Naive B cell (primary cell): ENCODE measurements at places on chromosomes 12 and 14.

- DNase-seq, result no peak
Observed at GRCh38 chr14:90599339-90599738, 202.5 kb downstream of the CALM1 start.

DNA sequence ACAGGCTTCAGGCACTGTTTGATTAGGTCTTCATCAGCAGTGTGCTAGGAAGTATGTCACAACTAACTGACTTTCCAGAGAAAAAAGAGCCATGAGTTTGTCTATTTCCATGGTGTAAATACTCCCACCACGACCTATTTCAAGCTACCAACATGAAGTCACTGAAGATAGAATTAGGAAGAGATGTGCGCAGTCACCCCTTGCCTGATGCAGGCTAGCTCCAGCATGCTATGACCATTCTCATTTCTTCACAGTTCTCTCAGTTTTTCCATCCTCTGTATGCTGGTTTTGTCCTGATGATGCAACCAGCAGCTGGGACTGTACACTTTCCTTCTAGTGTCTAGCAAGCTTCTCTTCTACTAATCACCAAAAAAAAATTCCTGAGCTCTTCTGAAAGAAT, 191.6 kb upstream of the NUDT4 start:
- no peak for DNase-seq

GRCh38 chr12:101238800-101239329, 28.8 kb upstream of the SLC5A8 start:
- no peak for DNase-seq

GRCh38 chr12:76614364-76614763, 54.8 kb upstream of the OSBPL8 start:
- DNase-seq, result no peak

- peak; percentile 30 for DNase-seq
Observed at GRCh38 chr12:11652351-11653040, 3.0 kb downstream of the ETV6 start.

DNA sequence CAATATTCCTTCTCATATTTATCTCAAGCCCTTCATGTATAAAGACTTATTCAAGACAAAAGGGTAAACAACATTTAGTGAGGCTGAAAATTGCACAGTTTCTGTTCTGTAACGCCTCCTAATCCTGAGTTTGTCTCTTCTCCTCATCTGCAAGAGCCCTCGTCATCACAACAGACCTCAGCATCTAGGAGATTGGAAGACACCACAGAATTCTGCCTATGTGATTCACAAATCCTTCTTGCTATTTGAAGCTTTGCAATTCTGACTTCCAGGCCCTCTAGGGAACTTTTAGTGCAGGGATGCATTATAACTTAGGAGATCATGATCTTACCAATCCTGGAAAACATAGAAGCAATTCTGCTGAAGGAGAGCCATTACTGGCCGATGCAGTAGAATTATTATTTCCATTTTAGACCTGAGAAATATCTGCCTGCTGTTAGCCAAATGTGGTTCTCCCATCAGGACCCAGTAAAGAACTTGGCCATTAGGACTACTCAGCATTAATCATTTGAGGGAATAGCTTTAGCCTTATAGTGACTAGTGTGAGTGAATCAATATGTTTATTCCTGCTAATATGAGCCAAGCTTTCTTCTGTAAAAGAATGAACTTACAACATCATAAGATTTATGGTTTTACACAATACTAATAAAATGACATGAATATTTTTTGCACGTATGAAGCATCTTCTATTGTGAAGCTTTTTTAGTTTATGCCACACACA, 119.5 kb downstream of the ANO4 start:
- DNase-seq, result no peak

DNA sequence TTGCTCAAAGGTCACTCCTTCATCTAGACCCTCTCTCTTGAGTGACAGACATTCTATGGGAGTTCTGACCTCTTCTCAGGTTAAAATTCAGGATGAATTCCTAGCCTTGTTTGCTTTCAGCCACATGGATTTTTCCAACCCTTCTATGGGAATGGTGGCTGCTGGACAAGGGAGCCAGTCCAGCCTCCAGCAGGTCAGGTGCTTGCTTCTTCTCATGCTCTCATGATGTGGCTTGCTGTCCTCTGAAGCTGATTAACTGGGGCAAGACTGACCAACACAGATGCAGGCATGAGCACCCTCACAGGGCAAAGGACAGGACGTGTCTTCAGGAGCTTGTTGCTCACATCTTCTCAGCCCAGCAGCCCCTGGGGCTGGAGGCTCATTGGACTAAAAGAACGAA, 97.2 kb upstream of the SLC35F4 start:
- DNase-seq, result no peak

DNA sequence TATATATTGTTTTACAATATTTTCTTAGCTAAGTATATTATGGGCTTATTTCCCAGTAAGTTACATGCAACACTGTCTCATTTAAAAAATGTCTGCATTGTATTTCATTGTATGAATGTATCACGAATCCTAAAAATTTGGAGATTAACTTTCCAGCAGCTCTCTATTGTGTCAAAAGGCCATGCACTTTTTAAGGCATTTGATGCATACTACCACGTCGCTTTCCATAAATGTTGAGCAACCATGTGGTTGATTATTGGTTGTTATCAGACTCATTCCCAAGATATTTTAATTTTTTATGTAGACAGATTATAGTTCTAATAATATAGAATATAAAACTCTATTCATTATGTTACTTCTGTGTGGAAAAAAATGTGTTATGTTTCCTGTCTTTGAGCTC, 79.9 kb downstream of the SMOC1 start:
- no peak for DNase-seq

DNA sequence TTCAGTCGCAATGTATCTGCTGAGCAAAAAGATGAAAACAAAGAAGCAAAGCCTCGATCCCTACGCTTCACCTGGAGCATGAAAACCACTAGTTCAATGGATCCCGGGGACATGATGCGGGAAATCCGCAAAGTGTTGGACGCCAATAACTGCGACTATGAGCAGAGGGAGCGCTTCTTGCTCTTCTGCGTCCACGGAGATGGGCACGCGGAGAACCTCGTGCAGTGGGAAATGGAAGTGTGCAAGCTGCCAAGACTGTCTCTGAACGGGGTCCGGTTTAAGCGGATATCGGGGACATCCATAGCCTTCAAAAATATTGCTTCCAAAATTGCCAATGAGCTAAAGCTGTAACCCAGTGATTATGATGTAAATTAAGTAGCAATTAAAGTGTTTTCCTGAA, 19.8 kb downstream of the CKB start:
- no peak for DNase-seq

DNA sequence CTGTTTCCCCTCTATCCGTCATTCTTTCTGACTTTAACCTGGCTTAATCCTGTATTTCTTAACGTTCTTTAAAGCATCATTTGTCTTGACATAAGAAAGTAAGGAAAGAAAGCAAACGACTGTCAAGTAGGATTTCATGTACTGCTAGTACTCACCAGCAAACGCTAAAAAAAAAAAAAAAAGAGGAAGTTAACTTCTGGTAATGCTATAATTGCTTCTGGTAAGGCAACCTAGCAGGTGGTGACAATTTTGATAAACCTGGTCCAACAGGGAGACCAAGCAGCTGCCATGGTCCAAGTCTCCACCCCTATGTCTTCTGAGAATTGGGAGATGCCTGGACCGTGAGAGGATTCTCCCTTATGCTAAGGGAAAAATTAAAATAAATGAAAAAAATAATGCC, 306.6 kb downstream of the DAD1 start:
- peak; percentile 36 for DNase-seq

DNA sequence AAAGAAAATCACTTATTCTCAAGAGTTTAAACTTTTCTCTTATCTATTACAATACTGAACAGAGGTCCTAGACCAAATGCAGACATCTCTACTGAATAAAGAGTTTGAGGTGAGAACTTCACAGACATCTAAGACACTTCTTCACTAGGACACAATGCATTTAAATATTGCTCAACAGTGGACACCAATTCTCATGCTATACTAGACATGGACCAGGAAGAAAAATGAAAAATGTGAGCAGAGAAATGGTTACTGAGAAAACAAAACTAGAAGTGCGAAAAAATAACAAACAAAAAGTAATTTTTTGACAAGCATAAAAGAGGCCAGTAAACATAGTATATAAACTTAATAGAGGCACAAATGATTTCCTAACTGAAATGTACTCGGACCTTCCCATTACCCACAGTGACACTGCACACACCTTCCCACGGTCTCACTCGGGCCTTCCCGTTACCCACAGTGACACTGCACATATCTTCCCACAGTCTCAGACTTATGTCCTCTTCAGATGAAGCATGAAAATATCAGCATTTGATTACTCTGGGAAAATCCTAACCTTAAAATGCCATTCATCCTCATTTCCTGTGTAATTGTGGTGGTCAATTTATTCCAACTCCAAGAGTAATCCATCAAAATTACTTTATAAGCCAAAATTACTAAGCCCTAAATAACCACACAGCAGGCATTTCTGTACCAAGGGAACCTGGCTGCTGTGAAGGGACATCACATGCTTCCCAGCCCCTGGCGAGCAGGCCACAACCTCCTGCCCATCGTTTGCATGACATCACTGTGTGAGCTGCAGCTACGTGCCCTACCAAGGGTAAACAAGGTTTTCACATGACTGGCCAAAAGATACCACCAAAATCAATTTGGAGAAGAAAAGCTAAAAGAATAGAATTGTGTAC, 6.4 kb downstream of the SLC15A4 start:
- DNase-seq, result no peak

GRCh38 chr12:50685641-50686040, 78.3 kb upstream of the ATF1 start:
- DNase-seq, result no peak

- DNase-seq, result no peak
Observed at GRCh38 chr12:89461190-89461589, 63.4 kb downstream of the GALNT4 start.

DNA sequence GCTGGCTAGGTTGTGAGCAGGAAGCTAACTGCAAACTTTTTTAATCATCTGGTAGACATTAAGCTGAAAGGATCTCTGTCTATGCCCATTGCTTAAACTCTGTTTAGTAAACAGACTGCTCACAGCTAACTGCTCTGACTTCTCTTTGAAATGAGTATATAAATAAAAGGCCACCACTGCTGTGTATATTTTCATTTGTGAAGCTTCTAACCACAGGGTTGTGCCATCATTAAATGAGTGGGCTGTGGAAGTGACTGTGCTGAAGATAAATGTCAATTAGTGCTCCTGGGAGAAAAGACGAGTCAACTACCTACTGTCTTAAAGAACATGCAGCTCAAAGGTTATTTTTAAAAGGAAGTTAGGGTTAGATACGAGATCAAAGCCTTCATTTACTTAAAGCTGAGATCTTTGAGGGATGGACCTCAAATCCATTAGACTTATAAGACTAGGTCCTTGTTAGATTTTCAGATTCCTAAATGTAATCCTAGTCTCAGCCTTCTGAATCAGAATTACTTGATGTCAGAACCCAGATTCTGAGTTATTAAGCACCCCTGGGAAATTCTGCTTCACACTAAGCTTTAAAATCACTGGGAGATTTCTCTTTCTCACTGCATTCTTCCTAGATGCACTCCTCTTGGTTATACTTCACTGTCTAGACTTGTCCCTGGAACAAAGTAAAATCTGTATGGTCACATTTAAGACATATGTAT, 213.1 kb upstream of the FLRT2 start:
- DNase-seq, result no peak

- DNase-seq, result no peak
Observed at GRCh38 chr12:28086521-28087155, 103.6 kb upstream of the CCDC91 start.

GRCh38 chr14:50871228-50871627, 625 bp upstream of the ABHD12B start:
- no peak for DNase-seq

GRCh38 chr14:23070262-23071129, 13.2 kb upstream of the CDH24 start:
- DNase-seq, result no peak

DNA sequence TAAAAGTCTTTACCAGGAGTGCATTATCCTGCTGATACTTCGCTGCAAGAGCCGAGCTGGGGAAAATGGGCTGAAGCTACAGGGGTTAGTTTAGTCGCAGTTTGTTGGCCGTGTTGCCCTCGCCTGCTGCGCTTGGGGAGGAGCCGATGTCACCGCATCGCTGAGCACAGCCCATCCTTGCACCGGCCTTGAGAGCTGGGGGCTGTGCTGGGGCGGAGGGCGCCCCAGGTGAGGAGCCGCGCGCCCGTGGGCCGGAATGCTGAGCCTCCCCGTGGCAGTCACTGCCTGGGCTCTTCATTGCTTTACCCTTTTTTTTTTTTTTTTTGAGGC, 50.0 kb downstream of the ADGRD1 start:
- DNase-seq, result no peak

- DNase-seq, result peak; percentile 55
Observed at GRCh38 chr14:55277972-55278740, 6.9 kb downstream of the FBXO34 start.

- no peak for DNase-seq
Observed at GRCh38 chr12:4621511-4621910, 27.3 kb downstream of the AKAP3 start.

- no peak for DNase-seq
Observed at GRCh38 chr14:74211945-74212580, 27.2 kb upstream of the VSX2 start.

DNA sequence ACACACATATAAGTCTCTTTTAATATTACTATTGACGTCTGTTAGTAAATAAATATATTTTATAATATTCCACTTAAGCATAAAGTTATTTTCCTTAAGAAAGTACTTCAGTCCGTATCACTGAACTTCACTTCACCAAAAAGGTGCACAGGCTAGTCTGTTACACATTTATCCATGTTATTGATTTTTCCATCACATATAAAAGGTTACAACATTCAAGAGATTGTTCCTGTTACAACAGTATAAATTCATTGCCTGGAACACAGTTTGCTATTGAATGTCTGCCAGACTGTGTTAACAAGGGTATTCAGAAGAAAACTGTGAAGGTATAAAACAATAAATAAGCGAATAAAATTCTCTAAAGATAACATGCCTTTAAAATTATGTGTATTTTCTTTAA, 175.9 kb downstream of the NTS start:
- DNase-seq, result no peak

- DNase-seq, result no peak
Observed at GRCh38 chr14:97571866-97572555, 774.8 kb downstream of the VRK1 start.

DNA sequence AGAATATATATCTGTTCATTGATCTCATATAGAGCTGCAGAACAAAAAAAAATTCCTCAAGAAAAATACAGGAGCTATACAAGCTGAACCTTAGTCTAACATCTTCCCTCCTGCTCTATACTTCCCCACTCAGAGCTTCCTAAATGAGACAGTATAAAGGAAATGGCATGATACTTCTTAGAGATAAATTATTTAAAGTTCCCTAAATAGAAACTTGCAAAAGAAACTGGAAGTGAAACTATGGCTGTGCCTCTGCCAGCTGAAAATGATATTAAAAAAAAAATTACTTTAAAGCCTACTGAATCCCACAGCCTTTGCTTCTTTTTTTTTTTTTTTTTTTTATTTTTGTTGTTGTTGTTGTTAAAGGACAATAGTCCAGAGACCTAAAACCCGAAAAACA, 11.6 kb upstream of the NEK9 start:
- DNase-seq, result peak; percentile 55

- peak; percentile 61 for DNase-seq
Observed at GRCh38 chr12:6867413-6868210, at the start of gene TPI1. Gene TPI1, plus strand, starts transcription at chr12:6867531. Its CDS starts 36 bp downstream, at chr12:6867567.

DNA sequence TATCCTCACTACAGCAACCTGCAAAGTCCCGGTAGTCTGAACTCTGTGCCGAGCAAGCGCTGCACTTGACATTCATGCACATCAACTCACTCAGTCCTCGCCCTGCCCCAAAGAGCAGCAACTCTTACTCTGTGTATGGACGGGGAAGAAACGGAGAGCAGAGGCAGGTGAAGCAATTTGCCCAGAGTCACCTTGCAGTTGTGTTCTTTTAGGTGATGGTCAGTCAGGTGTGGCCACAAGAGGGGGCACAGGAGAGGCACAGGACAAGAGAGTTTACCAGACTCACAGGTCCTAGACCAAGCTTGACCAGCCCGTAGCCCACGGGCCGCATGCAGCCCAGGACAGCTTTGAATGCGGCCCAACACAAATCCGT, 39.1 kb downstream of the TSPAN11 start:
- DNase-seq, result no peak
